ENCODE measurements at places on chromosomes 1 and 21. TPM values are rescaled to one million over a fixed set of nuclear protein-coding genes. Genes with fewer than 3 reads are reported as not detected.

Gene LYSMD1
- total RNA-seq: 12.6 TPM

Gene BTBD8
- 1.9 TPM for total RNA-seq

Gene PRKCZ
- 3.1 TPM for total RNA-seq

Gene MIXL1
- total RNA-seq: 0.18 TPM

Gene CD52
- not detected for total RNA-seq
